ENCODE measurements at places on chromosomes 1 and 21.

- no peak for DNase-seq
Observed at GRCh38 chr1:163050496-163050895, 18.7 kb upstream of the RGS4 start.

- no peak for DNase-seq
Observed at GRCh38 chr1:245682638-245683628, 528.1 kb downstream of the KIF26B start.

- DNase-seq = no peak
Observed at GRCh38 chr1:210448297-210448892, 119.7 kb downstream of the HHAT start.

- DNase-seq = no peak
Observed at GRCh38 chr1:158840236-158840635, 9.1 kb downstream of the MNDA start.

DNA sequence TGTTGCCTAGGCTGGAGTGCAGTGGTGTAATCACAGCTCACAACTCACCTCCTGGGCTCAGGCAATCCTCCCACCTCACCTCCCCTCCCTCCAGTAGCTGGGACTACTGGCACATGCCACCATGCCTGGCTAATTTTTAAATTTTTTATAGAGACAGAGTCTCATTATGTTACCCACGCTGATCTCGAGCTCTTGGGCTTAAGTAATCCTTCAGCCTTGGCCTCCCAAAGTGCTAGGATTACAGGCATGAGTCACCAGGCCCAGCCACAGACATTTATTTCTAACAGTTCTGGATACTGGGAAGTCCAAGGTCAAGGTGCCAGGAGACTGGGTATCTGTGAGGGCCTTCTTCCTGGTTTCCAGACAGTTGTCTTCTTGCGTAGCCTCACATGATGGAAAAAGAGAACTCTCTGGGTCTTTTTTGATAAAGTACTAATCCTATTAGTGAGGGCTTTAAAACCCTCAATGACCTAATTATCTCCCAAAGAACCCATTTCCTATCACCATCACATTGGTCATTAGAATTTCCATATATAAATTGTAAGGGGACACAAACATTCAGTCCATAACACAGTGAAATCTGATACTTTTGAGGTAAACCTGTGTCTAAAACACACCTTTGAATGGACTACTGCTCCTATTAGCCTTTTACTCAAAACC, 67.9 kb downstream of the PHACTR4 start:
- DNase-seq = no peak

DNA sequence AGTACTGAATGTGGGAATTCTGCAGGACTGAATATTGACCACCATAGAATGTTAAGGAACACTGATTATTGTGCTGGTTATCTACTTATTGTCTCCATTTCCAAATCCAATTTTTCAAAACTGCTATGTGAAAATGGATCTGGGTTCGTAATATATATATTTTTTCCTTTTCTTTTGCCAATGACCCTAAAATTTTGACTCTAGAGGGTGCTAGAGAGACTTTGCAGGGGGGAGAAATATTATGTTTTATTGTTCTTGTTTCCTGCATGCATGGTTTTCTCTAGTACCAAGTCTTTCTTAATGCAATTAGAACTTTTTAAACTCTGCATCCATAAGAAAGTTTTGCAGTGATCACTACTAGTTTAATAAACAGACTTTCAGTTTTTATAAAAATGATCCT, 1256.9 kb downstream of the BRINP3 start:
- DNase-seq = no peak

GRCh38 chr1:95742591-95743089, 508.6 kb downstream of the RWDD3 start:
- no peak for DNase-seq

- DNase-seq = no peak
Observed at GRCh38 chr1:44613941-44614340, 60.3 kb downstream of the TMEM53 start.

GRCh38 chr1:196393742-196394141, 214.5 kb downstream of the KCNT2 start:
- DNase-seq = no peak

DNA sequence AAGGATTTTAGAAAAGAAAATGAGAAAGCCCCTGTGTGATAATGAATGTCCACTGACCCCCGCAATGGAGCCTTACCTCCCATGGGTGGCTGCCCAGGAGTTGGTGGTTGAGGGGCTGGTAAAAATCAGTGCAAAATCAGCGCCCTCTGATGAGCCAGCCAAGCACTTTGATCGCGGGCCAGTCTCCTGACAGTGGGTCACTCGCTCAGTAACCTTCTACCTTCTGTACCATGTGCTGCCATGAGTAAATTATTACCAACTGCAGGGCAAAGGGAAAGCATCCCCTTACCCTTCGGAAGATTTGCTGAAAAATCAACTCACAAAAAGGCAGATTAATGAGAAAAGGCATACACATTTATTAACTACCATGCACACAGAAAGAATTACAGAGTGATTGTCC, 58.8 kb downstream of the KCNK1 start:
- no peak for DNase-seq

DNA sequence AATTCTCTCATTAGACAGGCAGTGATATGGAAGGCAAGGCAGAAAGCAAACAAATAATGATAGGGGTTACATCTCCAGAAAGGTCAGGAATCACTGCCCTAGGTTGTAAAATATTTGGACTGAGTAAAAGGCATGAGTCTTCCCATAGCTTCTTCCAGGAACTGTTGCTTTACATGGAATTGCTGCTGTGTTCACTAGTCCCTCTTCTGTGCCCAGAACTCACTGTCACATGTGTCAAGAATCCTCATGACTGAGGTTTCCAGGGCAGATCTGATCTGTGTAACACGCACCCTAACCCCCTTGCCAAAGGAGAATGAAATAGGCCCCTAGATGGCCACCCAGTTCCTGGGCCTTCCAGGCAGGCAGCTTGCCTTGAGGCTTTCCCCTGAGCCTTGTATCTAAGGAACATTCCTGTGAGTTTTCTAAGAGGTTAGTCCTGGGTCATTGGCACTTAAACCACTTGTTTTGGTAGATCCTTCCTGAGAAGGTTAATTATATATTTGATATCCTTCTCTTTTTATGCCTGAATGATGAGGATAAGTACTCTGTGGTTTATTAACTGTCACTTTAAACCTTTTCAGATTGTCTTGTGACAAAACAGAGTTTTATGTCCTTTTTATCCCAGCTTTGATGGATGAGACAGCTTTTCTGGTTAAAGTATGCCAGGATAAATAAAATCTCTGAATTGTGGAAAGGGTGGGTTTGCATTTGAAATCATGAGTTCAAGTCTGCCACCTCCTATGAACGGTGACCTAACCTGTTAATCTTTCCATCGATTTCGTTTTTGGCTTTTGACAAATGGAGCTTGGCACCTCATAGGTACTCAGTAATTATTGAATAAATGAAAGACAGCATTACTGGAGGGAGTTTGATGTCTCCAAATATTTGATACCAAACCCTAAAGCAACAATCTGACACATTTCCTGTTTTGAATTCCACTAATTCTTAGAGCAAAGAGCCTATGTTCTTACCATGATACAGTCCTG, 163.3 kb downstream of the DHRS3 start:
- DNase-seq = no peak

GRCh38 chr21:43191521-43191920, 22.7 kb downstream of the CRYAA start:
- DNase-seq = no peak

DNA sequence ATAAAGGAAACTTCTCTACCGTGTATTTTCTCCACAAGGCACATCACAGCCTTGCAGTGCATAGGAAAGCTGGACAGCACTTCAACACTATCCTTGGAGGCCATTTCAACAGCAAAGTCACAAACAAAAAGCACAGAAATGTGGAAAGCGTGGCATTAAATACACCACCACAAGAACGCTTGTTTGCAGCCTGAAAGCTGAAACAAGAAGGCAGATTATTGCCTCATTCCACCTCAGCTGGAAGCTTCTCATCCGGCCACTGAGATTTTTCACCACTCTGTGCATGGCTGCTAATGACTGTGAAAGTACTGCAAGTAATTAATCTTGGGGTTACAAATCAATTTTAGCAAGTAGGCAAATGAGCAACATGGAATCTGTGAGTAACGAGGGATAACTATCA, 50.9 kb upstream of the GALNT2 start:
- DNase-seq = no peak

GRCh38 chr1:230130172-230130944, 63.3 kb downstream of the GALNT2 start:
- DNase-seq = no peak

- DNase-seq = no peak
Observed at GRCh38 chr1:109863667-109864046, 47.0 kb upstream of the CSF1 start.

DNA sequence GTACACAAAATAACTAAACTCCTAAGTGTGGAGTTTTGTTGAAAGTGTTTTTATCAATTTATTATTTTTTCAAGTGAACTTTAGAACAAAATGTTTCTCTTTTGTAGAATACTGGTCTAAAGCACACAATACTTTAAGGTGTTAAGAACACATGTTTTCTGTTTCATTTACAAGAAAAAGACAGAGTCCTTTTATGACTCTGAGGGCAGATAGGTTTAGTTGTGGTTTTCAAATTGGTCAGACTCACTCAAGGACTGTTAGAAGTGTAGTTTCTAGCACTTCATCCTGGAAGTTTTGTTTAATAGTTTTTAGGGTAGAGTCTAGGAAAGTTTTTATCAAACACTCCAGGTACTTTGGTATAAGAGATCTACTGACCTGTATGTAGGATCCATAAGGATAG, 376.5 kb downstream of the LRRIQ3 start:
- no peak for DNase-seq

- no peak for DNase-seq
Observed at GRCh38 chr1:46148318-46148717, 15.9 kb upstream of the PIK3R3 start.

GRCh38 chr1:58887059-58887458, 103.2 kb upstream of the JUN start:
- no peak for DNase-seq
